Urinary bladder (tissue), 4 donors: ENCODE measurements at places on chromosomes 5 and 9. TPM values are rescaled to one million over a fixed set of nuclear protein-coding genes. Genes with fewer than 3 reads are reported as not detected.

- no peak for DNase-seq
These were observed 2.2 kb downstream of the LRRC8A start for GRCh38 chr9:128884164-128884563.

ECM2 gene
- total RNA-seq = 64.1 TPM

DNA sequence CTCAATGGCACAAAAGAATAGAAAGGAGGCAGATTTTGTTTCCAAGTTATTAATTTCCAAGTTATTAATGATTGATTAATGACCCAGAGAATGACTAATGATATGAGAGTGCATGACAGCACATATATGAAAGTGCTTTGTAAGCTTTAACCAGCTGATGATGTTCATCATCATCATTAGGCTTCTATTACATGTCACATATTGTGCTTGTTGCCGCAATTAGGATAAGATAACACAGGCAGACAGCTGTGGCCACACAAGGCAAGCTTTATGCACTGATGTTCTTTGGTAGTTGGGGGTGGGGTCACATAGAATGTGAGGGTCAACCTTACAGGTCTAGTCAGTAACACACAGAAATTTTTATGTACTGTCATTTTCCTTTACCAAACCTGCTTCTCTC, 219.7 kb downstream of the TRPM3 start:
- DNase-seq = no peak

GRCh38 chr5:134003817-134004625, 754 bp downstream of the VDAC1 start:
- no peak for DNase-seq

GRCh38 chr5:150278916-150279315, 10.7 kb downstream of the CAMK2A start:
- DNase-seq = no peak
